ENCODE measurements at places on chromosomes 6 and 20.

GRCh38 chr6:158825951-158826306 is 6.8 kb upstream of the EZR start:
- no peak for DNase-seq

- no peak for DNase-seq
Measured at GRCh38 chr20:35116258-35116657, 23.7 kb upstream of the TRPC4AP start.

DNA sequence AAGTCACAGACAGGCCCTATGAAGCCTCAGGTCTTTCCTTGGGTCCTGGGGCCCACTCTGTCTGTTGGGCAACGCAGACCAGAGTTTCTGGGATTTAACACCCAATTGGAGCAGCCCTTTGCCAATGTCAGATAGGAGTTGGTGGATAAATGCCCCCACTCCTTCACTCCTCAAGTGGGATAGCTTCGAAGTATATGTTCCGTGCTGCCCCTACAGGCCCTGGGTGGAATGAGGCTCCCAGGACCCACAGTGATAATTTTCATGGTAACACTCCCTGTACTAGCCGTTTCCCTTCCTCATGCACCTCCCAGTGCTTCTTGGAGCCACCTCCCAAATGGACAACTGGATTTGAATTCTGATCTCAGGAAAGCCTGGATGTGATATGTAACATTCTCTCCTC is 145.4 kb downstream of the FOXA2 start:
- DNase-seq: no peak

DNA sequence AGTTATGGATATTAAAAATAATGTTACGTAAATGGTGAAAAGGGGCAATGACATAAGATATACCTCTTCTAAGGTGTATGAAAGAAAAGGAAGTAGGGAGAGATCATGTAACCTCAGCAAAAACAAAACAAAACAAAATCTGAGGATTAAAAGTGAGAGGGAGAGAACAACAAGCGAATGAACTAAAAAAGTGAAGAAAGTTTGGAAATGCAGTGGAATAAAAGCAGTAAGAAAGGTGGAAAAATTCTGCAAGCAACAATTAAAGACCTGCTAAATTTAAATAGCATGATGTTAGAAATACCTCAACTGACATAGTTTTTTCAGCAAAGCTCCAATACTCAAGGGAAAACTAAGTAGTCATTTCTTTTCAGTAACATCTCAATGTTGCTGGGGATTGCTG is 48.0 kb downstream of the PHIP start:
- no peak for DNase-seq

DNA sequence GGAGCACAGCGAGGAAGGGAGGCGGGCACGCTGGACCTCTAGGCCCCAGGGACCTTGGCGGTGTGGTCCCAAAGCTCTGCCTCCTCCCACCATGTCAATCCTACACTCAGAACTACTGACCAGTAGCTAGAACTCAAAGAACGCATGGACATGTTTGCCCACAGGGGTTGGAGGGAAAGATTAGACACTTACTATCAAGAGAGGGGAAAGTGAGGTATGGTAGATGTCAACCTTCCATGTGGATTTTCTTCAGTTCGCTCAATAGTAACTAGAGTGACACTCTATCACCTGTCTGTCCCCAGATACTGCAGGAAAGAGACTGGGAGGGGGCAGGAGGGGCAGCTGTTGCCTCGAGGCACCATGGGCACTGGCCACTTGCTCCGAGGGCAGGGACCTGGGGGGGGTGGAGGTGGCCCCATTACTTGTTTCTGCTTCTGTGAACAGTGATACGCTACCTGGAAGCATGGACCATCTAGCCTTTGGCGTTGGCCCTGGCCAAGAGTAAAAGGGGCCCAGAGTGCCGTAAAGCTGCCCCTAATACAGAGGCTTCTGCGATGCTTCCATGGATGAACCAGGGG is 912 bp upstream of the DIDO1 start:
- no peak for DNase-seq

DNA sequence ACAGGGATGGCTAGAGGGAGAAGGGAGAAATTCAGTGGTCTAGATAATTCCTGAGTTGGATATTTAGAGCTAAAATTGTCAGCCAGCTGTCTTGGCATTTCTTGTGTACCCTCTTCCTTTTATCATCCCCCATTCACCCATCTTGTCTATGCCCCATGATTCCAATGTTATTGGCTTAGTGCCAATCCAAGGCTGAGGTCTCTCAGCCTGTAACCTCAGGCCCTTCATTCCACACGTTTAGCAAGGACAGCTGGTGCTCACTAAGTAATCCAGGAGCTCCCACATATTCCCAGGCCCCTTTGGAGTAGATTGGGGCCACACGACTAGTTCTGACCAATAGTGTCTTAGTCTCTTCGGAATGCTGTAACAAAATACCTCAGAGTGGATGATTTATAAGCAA is 112.4 kb upstream of the ATXN1 start:
- no peak for DNase-seq

- no peak for DNase-seq
Measured at GRCh38 chr6:87075168-87075567, 19.7 kb downstream of the CGA start.

- no peak for DNase-seq
Measured at GRCh38 chr20:48019940-48020339, 234.7 kb upstream of the SULF2 start.

- no peak for DNase-seq
Measured at GRCh38 chr6:152478377-152479010, 158.7 kb downstream of the SYNE1 start.

- DNase-seq: no peak
Measured at GRCh38 chr20:40110311-40110831, 578.7 kb downstream of the MAFB start.

DNA sequence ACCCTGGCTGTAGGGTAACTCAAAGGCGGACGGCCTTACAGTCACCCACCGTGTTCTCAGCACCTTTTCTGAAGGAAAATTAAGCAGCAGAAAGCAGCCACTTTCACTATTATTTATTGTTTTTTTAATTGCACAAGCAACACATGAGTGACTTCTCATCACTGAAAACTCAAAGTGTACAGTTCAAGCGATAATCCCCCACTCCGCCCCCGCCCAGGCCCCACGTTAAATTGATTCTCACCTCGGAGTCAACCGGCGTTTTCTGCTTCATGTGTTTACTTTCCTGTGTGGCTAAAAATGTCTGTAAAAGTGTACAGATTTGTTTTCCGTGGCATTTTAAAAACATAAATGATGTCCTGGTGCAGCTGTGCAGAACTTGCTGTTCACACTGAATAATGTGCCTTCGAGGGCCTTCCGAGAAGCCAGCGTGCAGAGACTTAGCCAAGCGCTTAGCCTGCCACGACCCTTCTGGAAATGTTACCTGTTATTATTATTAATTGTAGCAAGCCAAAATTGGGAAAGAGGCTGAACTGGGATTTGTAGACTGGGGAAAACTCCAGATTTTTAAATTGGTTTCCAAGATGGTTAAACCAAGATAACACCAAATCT is 335.7 kb downstream of the CDH4 start:
- no peak for DNase-seq

GRCh38 chr20:1286267-1287024 is 20.4 kb downstream of the SNPH start:
- peak; percentile 31 for DNase-seq

GRCh38 chr6:81682235-81682795 is 70.2 kb downstream of the TENT5A start:
- DNase-seq: no peak

DNA sequence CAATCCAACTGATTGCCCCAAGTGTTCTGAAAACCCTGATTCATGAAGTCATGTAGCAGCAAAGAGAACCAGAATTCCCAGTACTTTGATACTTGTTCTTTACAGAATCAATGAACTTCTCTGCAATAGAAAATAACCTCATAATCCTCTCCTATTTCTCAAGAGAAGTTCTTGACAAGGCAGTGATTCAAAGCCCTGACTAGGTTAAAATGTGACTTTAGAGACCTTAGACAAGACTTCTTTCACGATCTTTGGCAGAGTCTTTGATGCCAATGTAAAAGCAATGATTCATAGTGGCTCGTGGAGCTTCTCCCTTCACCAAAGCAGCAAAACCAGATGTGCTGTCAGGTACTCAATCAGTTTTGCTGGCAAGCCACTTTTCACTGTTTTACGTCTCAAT is 95.2 kb downstream of the CDK19 start:
- DNase-seq: no peak

GRCh38 chr6:99397287-99397686 is 3.3 kb upstream of the COQ3 start:
- DNase-seq: no peak

DNA sequence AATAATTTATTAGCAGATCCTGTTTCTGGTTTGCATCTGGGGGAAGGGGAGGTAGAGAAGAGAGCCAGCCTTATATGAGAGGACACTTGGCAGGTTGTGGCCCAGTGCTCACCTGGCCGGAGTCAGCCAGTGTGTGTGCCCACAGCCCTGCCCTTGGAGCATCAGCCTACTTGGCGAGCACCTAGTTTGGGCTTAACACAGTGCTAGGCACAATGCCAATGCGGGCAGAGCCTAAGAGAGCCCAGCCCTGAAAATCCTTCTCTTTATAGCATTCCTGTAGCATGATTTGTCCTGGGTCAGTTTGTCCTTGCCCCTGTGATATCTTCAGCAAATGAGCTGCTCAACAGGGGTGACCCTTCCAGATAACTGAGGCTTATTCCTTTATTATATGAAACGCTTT is 73.0 kb downstream of the SLX4IP start:
- no peak for DNase-seq

GRCh38 chr6:145865175-145865574 is 50.6 kb upstream of the FBXO30 start:
- peak; percentile 43 for DNase-seq

DNA sequence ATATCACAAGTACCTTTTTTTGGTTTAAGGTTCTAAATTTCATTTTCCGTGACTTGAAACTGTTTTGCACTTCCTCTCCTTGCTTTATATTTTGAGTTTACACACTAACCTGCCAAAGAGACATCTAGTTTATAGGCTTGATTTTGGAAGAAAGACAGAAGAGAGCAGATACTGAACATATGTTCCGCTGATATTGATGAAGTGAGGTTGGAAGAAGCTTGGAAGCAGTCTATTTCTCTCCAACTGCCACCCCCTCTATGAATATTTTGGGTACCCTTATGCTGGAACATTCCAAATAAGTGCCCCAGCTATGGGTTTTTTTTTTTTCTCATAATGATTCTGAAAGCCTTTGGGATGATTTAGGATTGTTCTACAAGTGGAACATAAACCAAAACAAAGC is 150.6 kb downstream of the LAMA2 start:
- DNase-seq: no peak

DNA sequence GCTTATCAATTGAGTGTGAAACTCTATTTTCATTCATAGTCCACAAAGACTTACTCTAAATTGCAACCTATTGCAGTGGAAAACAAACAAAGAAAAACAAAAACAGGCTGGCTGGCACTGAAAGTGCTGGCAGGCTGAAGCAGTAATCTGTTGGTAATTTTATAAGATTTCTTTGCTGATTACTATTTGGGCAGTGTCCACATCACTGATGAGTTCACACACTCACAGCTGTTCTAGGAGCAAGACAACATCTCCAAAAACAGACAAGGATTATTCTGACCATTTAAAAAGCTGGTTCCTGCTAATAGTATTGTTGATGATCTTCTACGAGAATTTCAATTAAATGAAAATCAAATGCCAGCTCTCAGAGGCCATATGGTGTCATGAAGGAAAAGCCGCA is 26.9 kb downstream of the MARCKS start:
- DNase-seq: no peak

- no peak for DNase-seq
Measured at GRCh38 chr20:25009218-25010145, 16.9 kb upstream of the APMAP start.

- DNase-seq: no peak
Measured at GRCh38 chr20:24118441-24119175, 130.0 kb upstream of the GGTLC1 start.

GRCh38 chr6:37182736-37183590 is 13.0 kb downstream of the PIM1 start:
- peak; percentile 87 for DNase-seq

DNA sequence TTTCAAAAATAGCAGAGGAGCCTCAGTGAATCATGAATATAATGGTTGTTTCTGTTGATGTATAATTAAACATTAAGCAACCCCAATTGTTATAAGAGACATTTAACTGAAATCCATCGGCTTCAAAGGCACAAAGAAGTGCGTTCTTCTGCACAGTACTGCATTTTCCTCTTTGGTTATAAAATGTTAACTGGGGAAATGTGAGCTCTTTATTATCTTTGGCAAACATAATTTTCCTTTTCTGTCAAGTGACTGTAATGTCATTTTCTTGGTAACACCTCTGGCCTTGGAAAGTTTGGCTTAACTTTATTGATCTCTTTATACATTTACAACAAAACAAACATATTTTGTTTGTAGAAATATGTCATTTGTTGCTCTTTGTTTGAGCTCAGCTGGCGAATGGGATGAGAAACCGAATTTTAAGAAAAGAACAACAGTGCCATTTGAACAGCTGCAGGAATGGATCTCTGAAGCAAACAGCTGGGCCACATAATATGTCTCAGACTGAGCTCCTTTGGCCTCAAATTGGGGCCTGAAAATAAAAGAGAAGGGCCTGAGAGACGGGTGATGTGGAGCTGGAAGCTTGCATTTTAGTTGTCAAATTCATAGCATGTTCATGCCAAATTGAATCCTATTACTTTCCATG is 427.0 kb upstream of the SPTLC3 start:
- no peak for DNase-seq

GRCh38 chr20:2809690-2810089 is 5.1 kb upstream of the C20orf141 start:
- no peak for DNase-seq

DNA sequence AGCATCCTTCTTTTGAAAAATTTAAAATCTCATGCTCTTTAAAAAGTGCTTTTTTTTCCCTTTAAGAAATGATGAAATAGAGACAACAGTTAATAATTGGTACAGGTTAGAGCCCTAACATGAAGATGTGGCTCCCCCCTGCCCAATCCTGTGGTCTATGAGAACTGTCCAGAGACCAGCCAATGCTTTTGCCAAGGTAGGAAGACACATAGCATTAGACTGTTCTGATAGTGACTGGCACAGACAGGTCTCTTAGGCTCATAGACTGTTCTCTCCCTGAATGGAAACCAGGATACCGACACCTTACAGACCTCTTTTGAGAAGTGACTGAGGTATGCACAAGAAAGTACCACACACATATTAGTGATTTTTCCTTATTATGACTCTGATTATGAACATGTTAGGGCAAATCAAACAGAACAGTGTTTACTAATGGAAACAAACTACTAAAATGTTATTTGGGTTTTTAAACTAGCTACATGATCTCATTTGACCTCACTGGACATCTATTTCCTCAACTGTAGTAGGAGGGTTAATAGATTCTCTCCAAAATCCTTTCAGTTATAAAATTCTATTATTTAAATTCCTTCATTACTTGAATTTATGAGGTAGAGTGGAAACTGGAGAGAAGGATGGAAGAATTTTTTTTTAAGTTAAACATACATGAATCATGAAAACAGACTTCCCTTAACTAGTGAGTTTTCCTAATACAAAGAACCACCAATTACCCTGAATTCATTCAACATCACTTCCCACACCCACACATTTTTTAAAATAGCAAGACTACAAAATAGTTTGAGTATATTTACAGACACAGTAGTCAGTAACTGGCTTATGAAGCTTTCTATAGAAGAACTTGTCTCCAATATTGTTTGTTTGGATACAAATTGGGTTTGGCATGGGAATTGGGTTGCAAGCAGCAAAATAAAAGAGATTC is 120.4 kb downstream of the OGFRL1 start:
- no peak for DNase-seq

GRCh38 chr6:128713461-128713860 is 169.5 kb upstream of the LAMA2 start:
- no peak for DNase-seq

- no peak for DNase-seq
Measured at GRCh38 chr6:104322841-104323240, 536.9 kb downstream of the HACE1 start.
